ENCODE measurements at places on chromosomes 7 and 10. TPM values are rescaled to one million over a fixed set of nuclear protein-coding genes. Genes with fewer than 3 reads are reported as not detected.

SFMBT2 gene
- total RNA-seq = 0.57 TPM

ANKRD22 gene
- total RNA-seq = not detected

SEPHS1 gene
- total RNA-seq = 58.6 TPM

LIPF gene
- not detected for total RNA-seq

INPP5A gene
- total RNA-seq = 15.7 TPM

H2AZ2 gene
- total RNA-seq = 572 TPM

LRIT1 gene
- total RNA-seq = not detected

- DNase-seq = no peak
Measured at GRCh38 chr7:122893486-122893885, 7.2 kb upstream of the CADPS2 start.

- no peak for DNase-seq
Measured at GRCh38 chr10:82464966-82465365, 590.0 kb downstream of the NRG3 start.

DNA sequence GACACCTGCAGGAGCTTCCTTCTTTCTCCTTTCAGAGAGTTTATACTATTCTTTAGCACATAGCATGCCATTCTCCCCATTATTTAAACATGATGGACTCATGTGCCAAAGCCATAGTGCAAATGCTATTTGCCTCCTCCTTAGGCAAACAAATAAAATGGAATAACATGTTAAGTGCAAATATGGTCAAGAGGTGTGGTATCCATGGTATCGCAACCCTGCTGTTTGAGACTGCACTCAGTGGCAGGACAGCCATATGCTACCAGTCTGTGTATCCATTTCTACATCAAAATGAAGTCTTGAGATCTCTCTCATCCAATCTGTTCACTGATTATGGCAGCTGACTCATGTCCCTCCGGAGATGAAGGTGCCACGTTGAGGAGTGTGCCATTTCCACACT lies 22.8 kb downstream of the HEPACAM2 start:
- DNase-seq = no peak

GRCh38 chr10:775245-776075 lies 86.0 kb upstream of the DIP2C start:
- DNase-seq = peak; percentile 84

DNA sequence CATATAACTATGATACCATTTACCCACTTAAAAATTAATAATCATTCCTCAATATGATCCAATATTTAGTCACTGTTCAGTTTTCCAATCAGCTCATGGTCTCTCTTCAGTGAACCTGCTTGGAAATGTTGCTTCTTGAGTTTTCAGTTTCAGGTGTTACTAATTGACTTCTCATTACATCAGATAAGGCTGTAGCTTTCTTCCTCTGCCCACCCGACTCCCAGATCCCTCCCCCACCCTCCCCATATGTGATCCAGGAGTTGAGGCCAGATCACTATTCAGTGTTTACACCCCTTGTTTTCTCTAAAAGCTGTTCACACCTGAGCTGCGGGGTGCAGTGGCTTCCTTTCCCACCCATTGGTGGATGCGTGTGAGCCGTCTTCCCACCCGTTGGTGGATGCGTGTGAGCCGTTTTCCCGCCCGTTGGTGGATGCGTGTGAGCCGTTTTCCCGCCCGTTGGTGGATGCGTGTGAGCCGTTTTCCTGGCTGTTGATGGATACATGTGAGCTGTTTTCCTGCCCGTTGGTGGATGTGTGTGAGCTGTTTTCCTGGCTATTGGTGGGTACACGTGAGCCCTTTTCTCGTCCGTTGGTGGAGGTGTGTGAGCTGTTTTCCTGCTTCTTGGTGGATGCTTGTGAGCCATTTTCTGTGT lies 3.2 kb upstream of the MTG1 start:
- no peak for DNase-seq

DNA sequence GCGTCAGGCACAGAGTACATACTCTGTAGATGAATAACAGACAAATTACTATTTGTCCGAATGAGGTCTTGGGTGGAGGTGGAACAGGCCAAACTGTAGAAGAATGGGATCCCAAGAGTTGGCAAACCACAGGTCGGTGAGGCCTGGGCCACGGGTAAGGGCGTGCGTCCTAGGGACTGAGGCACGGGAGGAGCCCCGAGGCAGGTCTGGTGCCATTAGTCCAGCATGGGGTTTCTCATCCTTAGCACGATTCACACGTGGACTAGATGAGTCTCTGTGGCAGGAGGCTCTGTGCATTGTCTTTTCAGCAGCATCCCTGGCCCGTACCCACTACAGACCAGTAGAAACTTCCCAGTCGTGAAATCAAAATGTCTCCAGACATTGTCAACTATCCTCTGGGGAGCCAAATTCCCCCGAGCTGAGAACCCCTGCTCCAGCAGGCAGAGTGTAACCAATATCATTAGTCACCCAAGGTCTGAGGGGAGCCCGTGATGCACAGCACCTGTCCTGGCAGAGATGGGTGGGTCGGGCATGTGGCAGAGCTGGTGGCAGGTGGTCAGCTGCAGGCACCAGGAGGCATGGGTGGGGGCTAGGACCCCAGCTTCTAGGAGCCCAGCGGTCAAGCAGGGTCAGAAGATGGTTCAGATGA lies 61.3 kb downstream of the COL13A1 start:
- no peak for DNase-seq

DNA sequence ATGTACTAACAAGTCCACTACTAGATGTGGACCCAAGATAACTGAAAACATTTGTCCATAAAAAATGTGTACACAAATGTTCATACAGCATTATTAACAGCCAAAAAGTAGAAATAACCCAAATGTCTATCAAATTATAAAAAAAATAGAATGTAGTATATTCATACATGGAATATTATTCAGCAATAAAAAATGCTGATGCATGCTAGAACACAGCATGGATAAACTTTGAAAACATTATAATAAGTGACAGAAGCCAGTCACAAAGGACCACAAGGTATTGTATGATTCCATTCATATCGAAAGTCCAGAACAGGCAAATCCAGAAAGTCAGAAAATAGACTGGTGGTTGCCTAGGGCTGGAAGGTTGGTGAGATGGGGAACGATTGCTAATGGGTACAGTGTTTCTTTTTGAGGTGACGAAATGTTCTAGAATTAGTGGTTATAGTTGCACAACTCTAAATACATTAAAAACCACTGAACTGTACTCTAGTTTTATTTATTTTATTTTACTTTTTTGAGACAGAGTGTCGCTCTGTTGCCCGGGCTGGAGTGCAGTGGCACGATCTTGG lies 43.3 kb upstream of the ANLN start:
- no peak for DNase-seq

DNA sequence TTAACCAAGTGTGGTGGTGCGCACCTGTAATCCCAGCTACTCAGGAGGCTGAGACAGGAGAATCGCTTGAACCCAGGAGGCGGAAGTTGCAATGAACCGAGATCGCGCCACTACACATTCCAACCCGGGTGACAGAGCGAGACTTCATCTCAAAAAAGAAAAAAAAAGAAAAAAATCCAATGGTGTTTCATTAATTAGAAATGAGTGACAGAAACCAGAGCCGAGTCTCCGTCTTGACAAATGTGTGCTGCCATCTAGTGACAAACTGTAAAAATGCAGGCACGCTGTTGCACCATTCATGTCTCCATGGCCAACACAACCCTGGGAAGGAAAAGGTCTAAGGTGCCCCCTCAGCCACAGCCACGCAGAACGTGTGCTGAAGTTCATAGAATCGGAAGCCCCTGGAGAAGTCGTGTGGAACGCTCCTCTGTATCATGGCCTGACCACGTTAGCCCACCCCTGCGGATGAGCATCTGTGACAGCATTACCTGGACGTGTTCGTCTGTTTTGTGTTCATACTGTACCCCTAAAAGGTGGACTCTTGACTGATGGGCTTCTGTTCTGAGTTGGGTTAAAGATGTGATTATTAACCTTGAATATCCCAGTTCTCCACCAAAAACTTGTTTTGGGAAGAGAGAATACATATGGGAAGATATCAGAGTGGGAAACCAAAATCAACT lies 94.9 kb downstream of the LYZL2 start:
- DNase-seq = peak; percentile 56

DNA sequence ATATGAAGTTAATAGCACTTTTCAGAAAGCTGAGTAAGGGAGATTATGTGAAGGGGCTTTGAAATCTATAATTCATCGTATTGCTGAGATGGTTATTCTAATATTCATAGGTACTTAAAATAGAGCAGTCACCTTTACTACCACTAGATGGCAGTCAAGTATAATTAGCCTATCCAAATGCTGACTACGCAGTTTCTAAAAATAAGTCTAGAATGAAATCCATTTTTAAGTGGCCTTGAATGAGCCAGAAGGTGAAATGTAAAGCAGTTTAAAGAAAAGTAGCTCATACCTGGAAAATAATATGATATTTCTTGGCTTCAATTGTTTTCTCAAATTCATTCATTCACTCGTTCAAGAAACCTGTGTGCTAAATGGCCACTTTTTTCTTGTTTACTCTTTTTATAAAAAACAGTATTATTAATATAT lies 1277.1 kb downstream of the GATA3 start:
- peak; percentile 46 for DNase-seq

GRCh38 chr10:114491419-114491818 lies 87.1 kb upstream of the AFAP1L2 start:
- DNase-seq = no peak

GRCh38 chr7:6306471-6306870 lies 34.0 kb upstream of the CYTH3 start:
- peak; percentile 97 for DNase-seq

Measured in A172 (cell line).